HuH-7 (cell line): ENCODE measurements at places on chromosomes 13 and 19.

GRCh38 chr19:40377876-40378385 is 12.1 kb downstream of the HIPK4 start:
- DNase-seq, result no peak

- DNase-seq, result no peak
Measured at GRCh38 chr13:111372651-111373425, 52.4 kb downstream of the TEX29 start.

DNA sequence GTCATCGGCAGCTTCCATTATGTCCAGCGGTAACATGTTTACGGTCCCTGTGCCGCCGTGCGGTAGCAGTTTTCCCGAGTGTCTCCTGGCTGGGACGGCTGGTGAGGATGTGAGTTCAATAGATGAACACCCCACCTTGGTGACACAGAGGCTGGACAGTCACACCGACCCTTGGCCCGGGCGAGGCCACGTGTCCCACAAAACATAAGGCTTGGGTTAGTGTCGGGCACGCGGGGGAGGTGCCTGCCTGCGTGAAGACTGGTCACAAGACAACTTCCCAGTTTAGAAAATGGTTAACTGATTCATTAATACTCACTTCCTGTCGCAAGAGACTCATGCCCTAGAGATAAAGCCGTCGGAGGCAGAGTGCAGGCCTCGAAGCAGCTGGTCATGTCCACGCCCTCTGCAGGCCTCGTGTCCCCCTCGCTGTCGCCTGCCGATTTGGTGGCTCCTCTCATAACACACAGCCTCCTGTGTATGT is 17.2 kb downstream of the RASA3 start:
- no peak for DNase-seq

- DNase-seq, result no peak
Measured at GRCh38 chr19:3152419-3152780, 16.6 kb downstream of the GNA15 start.

- DNase-seq, result no peak
Measured at GRCh38 chr13:56861476-56861875, 279.2 kb upstream of the PRR20A start.

- DNase-seq, result no peak
Measured at GRCh38 chr19:30634131-30634830, 262.1 kb downstream of the ZNF536 start.

- no peak for DNase-seq
Measured at GRCh38 chr19:14536926-14537692, 7.7 kb downstream of the TECR start.
